Stomach (tissue), 19 donors: ENCODE measurements at places on chromosomes 11 and 22. TPM values are rescaled to one million over a fixed set of nuclear protein-coding genes. Genes with fewer than 3 reads are reported as not detected.
A peak's percentile ranks its signal among the peaks of the same experiment; 100 is the strongest.

DNA sequence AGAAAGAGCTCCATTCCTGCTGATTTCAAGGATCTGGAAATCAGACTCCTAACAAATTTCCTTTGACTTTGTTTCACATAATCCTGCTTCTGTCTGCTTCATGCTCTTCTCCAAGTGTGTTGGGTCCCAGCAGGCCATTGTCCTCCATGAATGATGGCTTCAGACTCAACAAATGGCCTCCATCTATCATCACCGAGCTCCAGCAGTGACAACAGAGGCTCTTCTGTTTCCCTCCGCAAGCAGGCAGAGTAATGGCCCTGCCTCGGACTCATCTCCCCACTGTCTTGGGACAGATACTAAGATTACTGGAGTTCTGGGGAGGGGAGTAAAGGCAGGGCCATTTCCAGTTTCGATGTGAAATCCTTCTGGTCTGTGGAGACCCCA is 127.3 kb downstream of the TENM4 start:
- DNase-seq = no peak

GRCh38 chr11:130052567-130052966 is 17.1 kb upstream of the APLP2 start:
- DNase-seq = no peak

DNA sequence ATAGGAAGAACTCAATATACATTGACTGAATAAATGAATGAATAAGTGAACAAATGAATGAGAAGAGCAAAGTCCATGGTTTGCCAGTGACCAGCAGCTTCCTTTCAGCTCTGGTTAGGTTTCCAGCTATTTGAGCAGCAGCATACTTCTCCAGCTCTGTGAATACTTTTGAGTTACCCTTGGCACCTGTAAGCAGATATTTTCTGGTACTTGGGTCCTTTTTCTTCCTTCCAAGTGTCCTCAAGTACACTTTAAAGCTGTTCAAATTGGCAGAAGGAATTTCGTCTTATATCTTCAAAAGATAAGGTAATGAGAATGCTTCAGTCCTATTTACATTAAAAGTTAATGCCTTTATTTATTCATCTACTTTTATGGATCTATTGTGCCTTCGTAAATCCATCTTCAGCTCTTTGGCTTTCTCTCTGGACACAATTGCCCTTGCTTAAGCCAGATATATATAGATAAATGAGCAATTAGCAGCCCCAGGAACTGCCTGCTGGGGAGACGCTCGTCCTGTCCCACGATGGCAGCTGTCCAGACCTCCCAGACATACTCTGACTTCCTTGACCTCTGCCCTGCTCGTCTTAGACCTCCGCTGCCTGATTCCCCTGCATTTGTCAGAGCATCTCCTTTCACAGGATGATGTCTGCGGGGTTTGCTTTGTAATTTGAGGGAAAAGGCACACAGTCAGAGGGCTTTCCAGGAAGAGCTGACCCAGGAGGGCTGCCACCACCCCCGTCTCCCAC is 926.3 kb downstream of the OPCML start:
- DNase-seq = no peak

- no peak for DNase-seq
These were observed 2.1 kb upstream of the SMIM38 start for GRCh38 chr11:69153661-69154060.

DNA sequence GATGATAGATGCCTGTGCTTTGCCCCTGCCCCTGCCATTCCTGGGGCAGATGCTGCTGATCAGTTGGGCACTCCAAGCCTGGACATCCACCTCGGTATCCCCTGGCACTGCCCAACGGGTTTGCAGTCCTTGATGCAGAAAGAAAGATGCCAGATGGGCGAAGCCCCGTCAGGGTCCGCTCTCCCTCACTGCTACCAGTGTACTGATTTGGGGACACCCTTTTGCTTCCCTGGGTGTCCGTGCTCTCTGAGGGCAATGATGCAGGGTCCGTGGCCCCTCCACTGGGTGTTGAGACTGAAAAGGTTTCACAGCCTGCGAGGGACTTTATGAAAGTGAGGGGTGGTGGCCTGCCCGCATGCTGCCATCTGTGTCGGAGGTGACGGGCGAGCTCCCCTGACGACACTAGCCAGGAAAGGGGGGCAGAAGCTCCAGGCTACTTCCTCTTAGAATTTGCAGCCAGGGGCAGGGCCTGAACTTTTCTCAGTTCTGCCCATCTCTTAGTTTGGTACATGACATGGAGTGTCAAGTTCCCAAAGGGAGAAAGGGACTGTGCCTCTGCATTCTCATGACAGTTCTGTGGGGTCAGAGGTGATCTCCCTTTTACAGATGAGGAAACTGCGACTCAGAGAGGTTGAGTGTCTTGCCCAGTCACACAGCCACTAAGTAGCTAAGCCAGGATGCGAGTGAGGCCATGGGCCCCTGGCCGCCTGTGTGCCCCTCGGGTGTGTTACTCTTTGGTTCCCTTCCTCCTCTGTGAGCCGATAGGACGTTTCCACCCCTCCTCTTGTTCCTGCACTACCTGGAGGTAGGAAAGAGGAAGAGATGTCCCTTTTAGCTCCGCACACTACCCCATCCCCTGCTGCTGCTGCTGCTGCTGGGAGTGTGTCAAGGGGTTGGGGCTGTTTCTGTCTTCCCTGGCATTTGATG is 96.6 kb downstream of the BCR start:
- no peak for DNase-seq

GRCh38 chr11:99535819-99536218 is 515.1 kb downstream of the CNTN5 start:
- DNase-seq = no peak

- DNase-seq = no peak
These were observed 4.6 kb downstream of the CTSF start for GRCh38 chr11:66563832-66564231.

DNA sequence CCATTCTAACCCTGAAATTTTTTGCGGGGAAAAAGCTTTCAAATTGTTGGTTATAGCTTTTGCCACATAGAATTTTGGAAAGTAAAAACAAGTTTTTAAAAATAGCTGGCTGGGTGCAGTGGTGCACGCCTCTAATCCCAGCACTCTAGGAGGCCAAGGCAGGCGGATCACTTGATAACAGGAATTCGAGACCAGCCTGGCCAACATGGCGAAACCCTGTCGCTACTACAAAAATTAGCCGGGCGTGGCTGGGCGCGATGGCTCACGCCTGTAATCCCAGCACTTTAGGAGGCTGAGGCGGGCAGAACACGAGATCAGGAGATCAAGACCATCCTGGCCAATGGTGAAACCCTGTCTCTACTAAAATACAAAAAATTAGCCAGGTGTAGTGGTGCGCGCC is 54.9 kb downstream of the TNRC6B start:
- no peak for DNase-seq

DNA sequence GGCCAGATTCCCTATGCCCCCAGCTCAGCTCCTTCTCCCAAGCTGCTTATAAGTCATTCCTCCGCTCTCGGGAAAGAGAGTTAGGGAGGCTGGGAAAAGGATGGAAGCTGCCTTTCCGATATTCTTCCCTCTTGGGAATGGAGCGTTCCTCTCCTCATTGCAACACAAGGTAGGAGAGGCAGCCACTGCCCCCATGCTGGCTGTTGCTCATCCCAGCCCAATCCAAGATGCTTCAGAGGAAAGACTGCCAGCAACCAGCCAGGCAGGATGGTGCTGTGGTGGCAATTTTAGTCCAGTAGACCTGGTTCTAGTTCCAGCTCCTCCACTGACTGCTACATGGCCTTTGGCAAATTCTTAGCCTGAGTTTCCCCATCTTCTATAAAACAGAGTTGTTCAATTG is 13.7 kb upstream of the C11orf96 start:
- DNase-seq = no peak

DNA sequence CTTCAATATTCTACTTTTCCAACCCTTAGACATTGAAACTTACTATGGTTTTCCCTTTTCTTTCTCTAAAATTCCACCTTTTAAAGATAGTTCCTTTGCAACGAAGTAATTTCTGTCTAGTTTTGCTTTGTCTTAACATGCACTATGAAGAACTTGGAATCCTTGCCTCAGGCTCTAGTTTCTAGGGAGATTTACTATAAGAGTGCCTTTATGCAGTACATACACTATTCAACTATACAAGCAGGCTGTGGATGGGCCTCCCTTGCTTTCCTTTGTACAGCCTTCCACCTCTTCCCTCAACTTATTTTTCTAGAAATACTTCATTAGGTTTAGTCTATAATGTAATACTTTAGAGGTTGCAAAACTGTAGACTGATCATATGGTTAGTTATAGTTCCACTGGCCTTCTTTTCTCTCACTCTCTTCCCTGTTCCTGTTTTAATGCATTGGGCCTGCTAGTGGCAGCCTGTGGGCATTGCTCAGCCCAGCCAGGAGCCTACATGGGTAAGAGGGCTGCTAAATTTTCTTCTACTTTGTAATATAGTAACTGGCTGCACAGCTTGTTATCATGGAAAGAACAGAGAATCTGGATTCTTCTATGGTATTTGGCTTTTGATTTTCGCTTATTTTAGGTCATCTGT is 100.2 kb downstream of the C11orf87 start:
- no peak for DNase-seq

- DNase-seq = no peak
These were observed 8.1 kb upstream of the NNMT start for GRCh38 chr11:114288136-114288535.

DNA sequence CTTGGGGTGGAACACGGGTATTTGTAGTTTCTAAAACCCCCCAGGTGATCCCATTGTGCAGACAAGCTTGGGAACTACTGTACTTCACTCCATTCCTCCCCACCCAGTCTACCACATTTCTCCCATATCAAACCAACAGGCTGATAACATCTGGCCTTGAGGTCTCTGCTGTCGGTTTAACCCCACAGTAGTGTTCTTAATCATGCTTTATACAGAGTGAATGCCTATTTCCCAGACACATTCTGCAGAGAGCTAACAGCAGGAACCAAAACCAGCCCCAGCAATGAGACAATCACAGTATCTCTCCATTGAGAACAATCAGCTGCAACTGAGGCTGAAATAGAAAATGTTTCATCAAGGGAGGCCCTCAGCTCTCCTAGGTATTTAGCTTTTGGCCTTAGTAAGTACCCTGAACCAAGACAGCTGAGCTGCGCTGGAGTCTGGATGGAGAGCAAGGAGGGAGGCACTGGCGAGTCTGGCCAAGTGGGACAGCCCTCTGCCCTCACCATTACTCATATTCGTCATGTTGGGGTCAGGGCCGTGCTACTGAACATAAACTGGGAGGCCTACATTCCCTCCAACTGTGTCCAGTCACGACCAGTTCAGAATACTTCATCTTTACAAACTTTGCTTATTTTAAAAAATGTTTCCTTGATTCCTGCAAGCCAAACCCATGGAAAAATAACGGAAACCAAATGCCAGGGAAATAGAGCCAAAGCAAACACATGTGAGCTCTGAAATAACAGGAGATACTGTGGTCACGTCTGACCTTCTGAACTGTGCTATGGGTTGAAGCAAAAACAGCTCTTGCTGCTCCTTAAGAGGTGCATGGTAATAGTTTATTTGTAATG is 81.0 kb downstream of the CCDC34 start:
- peak; percentile 58 for DNase-seq

DNA sequence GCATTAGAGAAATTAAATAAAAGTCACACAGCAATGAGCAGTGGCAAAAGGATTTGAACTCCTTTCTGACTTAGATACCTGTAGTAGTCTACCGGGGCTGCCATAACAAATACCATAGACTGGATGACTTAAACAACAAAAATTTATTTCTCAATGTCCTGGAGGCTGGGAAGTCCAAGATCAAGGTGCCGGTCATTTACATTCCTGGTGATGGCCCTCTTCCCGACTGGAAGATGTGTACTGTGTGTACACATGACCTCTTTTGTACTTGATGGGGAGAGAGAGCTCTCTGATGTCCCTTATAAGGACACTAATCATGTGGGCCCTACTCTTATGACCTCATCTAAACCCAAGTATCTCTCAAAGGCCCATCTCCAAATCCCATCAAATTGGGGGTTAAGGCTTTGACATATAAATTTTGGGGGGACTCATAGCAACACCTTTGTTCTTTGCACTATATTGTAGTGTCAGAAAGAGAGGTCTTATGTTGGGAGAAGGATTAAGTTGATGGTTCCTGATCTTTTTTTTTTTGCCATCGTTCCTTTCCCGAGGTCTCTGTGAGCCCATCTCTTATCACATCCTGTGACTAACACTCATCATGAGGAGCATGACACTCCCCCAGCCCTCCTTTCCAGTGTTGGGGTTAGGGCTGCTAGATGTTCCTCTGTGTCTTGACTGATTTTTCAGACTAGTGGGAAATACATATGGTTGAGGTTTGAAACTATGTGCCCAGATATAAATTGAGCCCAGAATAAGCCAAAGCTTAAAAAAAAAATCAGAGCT is 104.3 kb downstream of the TRAF6 start:
- DNase-seq = no peak

DNA sequence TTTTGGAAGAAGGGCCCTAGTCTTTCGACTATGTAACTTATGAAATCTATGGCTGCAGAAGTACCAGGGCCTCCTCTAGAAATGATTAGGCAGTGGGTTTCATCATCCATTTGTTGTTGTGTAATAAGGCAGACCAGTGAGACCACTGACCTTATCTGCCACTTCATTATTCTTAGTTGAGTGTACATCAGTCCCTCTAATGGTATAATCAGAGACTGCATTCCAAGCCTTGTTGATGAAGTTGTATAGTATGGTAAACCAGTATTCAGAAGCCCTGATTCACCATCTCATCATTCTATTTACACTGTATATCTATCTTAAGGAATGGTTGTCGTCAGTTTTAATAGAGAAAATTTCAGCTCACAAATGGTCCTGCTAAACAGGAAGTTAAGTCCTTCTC is 32.2 kb upstream of the GRIA4 start:
- no peak for DNase-seq

DNA sequence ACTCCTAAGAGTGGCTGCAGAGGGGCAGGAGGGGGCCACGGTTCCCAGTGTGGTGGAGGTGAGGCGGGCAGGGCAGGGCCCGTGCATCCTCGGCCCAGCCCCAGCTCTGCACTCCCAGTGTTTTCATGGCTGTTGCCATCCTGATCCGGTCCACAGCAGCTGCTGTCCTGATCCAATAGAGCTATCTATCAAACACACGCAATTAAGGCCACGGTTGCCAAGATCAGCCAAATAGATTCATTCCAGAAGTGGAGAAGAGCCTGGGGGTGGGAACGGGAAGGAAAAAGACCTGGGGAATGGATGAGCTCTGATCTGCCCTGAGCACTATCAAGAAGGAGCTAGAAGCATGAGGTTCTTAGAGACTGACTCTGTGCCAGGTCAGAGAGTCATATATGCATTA is 160.9 kb upstream of the SYT13 start:
- DNase-seq = no peak

DNA sequence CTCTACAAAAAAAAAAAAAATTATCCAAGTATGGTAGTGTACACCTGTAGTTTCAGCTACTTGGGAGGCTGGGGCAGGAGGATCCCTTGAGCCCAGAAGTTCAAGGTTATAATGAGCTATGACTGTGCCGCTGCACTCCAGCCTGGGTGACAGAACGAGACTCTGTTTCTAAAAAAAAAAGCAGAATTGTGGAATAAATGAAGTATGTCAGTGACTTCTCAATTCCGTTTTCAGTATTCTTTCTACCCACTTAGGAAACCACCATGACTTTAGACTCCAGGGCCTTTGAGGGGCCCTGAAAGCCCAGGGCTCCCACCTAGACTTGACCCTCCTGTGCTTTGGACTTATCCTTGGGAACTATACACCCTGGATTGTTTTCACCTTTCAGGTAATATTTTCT is 6.5 kb upstream of the NUP160 start:
- no peak for DNase-seq

Gene PHLDA2
- total RNA-seq = 34.2 TPM

Gene SHANK3
- 2.5 TPM for total RNA-seq

Gene BIK
- total RNA-seq = 2.3 TPM

Gene OR8A1
- not detected for total RNA-seq

Gene LRRC74B
- not detected for total RNA-seq

Gene KDM4E
- total RNA-seq = not detected

Gene SPDYC
- not detected for total RNA-seq

Gene AIFM3
- 0.55 TPM for total RNA-seq

Gene ZNF280B
- total RNA-seq = not detected

Gene ZNF215
- total RNA-seq = 3.2 TPM

Gene SLC22A8
- not detected for total RNA-seq
